ENCODE measurements at places on chromosomes 12 and 14.

DNA sequence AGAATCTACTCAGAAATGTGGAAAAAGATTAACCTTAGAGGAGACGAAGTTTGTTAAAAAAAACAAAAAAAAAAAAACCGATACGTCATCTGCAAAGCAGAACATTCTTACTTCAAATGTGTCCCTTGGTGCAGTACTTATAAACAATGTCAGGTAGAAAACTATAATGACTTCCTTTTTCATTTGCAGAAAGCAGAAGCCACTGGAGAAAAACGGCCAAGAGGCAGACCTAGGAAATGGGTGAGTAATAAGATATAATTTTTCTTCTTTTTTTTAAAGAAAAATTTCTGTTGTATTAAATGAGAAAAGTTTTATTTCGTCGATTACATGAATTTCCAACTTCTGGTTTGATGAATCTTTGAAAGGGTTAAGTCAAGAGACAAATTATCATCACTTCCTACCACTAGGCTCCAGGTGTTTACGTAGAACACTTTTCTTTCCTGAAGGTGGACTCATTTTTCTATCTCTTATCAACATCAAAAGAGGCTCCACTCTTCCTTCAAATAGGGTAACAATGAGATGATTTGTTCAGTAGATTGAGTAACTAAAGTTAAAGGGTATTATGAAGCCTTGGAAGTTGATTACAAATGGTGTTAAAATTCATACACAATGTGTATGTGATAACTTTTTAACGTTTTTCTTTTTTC, 14.2 kb downstream of the HMGA2 start:
- no peak for DNase-seq

DNA sequence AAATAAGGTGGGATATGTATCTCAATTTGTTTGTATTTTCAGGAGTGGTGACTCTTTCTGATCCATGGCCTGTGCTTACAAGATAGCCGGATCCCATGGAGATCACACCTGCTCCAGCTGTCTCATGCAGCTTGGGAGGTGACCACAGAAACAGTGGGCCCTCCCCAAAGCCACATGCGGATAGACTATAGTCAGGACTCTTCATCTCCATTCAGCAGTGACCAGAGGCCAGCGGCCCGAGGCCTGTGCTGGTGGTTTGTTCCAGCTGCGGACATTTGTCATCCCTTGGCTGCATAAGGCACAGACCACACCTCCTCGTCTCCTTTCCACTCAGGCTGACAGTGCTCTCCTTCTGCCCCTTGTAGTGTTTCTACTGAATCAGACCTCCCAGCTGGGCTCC, 14.7 kb upstream of the WNT5B start:
- no peak for DNase-seq

DNA sequence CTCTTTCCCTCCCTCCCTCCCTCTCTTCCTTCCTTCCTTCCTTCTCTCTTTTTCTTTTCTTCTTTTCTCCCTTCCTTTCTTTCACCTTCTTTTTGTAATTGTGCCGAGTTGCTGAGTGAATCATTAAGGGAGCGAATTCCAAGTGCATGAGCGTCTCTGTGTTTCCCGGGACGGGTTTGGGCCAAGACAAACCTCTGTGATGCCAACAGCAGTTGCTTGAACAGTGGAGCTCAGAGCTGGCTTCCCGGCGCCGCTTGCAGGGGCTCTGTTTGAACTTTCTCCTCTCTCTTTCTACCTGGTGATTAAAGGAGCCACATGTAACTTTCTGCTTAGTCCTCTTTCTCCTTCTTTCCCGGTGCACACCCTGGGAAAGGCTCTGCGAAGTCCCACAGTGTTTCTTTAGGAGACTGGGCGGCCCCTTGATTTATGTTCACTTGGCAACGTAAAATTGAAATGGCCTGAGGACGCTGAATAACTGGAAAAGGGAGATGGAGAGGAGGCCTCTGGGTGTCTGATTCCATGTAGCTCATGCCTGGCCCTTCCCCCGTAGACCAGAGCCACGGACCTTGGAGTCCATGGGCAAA, 33.7 kb upstream of the MAP1LC3B2 start:
- no peak for DNase-seq

DNA sequence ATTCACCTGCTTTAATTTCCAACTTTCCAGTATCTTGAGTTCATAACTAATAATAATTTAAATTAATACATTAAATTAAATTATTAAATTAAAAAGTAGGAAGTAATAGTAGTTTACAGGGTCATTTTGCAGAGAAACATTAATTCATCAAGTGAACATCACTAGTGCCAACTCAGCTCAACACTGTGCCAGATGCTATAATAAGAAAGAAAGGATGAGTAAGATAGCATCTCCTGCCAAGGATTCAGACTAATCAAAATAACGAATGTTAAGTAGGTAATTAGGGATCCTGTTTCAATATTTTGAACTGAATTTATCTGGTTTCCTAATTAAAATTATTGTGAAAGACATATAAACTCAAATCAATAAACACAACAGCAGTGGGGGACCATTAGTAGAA, 596.7 kb downstream of the SLC6A15 start:
- DNase-seq, result no peak

DNA sequence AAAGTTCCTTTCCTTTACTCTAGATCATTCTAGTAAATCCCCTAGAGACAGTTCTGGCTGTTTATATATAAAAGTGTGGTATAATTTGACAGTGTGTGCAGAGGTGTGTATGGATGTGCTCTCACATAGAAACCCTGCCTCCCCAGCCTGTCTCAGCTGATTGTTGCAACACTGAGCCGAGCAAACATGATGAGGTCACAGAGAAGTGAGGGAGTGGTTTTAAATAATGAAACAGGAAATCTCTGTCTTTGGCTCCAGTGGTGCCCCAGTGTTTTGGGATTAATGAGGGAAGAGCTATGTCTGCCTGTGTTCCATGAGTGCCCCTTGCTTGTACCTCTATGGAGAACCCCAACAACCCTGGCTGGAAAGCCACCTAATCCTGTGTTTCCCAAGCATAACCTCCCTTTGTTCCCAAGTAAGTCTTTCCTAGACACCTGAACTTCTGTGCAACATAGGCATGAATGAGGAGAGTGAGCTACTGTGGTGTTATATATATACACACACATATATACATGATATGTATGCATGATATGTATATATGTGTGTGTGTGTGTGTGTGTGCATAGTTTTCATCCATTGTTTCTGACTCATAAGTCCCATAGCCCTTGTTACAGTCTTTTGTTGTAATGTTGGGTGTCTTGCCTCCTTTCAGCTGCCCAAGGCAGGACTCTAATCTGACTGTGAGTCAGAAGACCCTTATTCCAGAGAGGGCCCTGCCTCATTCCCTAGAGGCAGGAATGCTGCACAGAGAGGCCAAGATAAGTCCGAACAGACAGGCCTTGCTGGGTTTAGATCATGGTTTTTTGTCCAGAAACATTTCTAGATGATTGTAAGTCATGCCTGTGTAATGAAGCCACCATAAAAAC, 18.0 kb downstream of the TRAF3 start:
- no peak for DNase-seq

- DNase-seq, result no peak
Measured at GRCh38 chr14:63273717-63274655, 44.7 kb downstream of the GPHB5 start.

DNA sequence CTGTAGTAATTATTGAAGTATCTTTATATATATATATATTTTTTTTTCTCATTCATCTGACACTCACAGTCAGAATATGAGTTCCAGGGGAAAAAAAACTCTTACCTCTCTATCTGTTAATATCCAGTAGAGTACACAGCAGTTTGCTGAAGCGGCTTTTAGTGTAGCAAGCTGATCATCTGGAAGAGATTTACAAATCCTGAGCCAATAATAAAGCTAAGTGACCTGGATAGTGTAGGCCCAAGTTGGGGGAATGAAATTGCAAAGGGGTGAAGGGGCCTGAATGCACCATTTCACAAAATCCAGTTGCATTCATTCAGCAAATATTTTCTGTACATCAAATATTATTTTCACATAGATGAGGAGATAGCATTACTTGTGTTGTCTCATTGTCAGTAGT, 234.6 kb upstream of the FLRT2 start:
- DNase-seq, result no peak

DNA sequence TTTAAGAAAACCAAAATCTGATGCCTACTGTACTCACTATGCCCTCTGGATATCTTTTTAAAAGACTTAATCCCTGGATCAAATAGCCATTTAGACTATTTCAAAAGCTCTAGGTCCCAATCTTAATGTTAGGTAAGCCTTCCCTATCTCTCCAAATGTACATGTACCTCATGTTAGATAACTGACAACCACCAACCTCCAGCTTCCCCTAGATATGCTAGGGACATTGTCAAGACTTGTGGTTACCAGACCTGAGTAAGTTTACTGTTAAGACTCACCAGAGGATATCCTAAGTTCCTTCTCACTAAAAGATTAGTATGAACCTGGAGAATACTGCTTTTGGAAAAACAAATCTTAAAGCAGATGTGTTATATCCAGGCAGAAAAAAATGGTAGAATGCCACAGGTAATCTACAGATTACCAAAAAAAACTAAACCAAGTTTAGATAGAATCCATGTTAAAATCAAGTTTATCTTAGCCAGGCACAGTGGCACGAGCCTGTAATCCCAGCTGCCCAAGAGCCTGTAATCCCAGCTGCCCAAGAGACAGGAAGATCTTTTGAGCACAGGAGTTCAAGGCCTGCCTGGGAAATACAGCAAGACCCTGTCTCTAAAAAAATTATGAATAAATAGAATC, 9.7 kb downstream of the NAP1L1 start:
- DNase-seq, result no peak

DNA sequence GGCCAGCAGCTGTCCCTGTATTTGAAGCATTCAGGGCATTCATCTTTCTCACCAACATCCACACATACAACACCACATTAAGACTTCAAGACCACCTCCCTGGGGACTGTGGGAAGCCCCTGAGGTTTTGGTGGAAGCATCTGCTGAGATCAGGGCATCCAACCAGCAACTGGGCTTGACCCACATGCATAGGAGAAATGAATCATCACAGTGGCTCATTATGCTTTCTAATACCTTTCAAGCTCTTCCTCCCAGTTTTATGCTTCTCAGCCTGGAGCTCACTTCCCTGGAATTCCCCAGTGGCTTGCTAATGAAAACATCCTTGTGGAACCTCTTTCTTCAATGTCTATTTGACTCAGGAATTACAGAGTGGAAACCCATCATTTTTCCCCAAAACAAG, 21.4 kb upstream of the CMKLR1 start:
- DNase-seq, result no peak

GRCh38 chr12:115174920-115175319, 490.9 kb upstream of the TBX3 start:
- DNase-seq, result no peak

DNA sequence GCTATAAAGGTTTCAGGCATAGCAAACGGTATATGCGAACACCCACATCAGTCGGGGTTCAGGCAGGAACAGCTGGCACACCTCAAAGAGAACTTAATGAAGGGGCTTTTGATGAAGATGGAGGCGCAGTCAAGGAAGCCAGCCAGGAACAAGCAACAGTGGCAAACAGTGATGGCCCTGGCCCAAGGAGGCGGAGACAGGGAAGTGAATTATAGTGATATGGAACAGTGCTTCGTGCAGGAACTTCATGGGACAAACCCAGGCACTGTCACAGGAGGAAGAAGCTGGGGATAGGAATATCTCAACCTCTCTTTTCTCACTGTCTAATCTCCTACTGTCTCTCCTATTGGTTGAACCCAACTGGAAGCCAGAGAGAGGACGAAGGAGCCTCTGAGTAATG, 328.3 kb downstream of the AACS start:
- no peak for DNase-seq

GRCh38 chr14:101889366-101889765, 75.0 kb upstream of the DYNC1H1 start:
- no peak for DNase-seq

GRCh38 chr12:7021956-7022355, 3.7 kb upstream of the LPCAT3 start:
- no peak for DNase-seq

DNA sequence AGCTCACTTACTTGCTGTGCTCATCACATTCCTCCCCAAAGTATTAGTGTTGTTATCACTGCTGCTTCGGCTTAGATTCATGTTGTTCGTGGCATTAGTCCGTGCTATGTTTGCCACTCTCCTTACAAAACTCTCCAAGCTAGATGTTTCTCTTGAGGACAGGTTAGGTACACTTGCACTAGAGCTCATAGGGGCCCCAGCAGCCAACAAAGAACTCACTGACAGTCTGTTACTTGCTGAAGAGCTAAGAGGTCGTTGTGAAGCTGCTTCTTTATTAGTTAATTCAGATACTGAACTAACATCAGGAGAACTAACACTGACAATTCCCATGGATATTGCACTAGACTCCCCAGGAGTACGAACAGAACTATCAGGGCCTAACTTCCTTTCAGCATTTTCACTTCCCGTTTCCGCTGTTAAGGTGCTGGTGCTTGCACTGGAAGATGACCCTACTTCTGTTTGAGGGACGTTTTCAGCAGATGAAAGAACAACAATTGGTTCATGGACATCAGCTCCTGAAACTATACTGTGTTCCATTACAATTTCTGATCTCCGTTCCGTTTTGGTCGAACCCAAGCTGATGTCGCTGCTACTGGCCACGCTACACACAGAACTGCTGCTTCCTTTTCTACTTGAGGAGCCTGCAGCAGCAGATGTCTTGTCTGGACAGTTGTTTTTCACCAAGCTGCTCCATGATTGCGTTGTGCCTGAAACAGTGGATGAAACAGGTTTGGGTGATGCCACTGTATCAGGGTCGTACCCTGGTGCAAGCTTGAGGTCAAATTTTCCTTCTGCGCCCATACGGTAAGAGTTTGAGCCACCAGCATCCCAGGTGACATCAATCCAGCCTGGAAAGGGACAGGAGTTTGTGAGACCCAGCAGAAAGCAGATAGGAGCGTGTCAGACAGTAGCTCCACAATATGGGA, 78.7 kb downstream of the HECTD1 start:
- DNase-seq, result no peak

DNA sequence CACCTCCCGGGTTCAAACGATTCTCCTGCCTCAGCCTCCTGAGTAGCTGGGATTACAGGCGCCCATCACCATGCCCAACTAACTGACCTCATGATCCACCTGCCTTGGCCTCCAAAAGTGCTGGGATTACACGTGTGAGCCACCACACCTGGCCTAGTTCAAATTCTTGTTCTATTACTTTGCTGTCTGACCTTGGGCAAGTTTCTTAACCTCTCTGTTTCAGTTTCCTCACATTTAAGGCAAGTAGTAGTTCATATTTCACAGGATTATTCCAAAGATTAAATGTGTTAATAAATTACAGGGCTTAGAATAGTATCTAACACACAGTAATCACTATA, 10.9 kb downstream of the RXYLT1 start:
- DNase-seq, result no peak

GRCh38 chr12:101891462-101891971, 14.1 kb downstream of the DRAM1 start:
- DNase-seq, result no peak

GRCh38 chr14:21072031-21072473, 1.9 kb downstream of the ARHGEF40 start:
- no peak for DNase-seq

- DNase-seq, result no peak
Measured at GRCh38 chr14:23865502-23865901, 88.1 kb upstream of the DHRS4 start.

GRCh38 chr14:68167383-68168087, 348.0 kb downstream of the RAD51B start:
- DNase-seq, result no peak

DNA sequence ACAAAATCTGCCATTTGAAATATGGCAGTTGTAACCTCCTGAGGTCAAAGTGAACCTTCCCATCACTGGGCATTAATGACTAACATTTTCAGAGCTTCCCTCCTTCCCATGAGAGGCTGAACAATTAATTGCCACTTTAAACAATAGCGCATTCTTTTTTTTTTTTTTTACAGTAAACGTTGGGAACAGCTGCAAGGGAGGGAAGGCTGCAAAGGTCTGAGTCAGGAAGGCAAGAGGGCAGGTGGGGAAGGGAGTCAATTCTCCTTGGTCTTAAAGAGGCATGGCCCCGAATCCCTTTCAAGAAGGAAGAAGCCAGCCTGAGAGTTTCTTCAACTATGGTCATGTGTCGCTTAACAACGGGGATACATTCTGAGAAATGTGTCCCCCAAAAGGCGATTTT, 41.0 kb upstream of the PLEKHG3 start:
- no peak for DNase-seq

All from NCI-H187 treated with DMSO at 0.1 percent for 48 hours (cell line).